Vagina (tissue), 2 donors: ENCODE measurements at places on chromosomes 2 and 18.
A peak's percentile ranks its signal among the peaks of the same experiment; 100 is the strongest.

DNA sequence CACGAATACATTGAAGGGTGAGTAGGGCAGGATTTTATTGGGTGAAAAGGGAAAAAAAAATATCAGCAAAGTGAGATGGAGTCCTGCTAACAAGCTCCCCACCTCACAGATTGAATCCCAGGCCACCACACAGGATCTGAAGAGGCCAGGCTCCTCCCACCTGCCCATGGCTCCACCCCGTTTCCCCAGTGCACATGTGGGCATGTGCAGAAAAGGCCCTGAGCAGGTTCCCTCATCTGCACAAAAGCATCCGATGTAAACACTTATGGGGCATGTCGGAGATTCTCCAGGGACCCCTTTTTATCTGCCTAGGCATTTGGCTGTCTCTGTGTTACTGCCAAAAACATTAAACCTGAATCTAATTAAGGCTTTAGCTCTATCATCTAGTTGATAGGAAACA, 35.2 kb downstream of the SKA1 start:
- DNase-seq, result no peak

DNA sequence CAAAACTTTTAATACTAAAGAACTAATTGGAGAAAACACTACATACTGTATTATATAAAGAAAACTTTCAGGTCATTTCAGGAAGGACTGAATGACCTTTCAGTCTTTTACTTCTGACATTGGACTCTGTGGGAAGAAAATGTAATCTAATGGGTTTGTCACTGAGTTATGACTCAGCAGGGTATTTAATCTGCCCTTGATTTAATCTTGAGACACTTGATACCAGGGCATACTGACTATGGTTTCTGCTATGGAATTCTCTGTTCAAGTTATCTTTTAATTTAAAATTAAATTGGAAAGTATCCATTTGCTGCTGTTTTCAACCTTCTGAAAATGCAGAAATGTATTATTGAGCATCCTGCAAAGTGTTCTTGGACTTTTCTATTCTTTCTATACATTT, 354.2 kb upstream of the GALNT5 start:
- DNase-seq, result no peak

DNA sequence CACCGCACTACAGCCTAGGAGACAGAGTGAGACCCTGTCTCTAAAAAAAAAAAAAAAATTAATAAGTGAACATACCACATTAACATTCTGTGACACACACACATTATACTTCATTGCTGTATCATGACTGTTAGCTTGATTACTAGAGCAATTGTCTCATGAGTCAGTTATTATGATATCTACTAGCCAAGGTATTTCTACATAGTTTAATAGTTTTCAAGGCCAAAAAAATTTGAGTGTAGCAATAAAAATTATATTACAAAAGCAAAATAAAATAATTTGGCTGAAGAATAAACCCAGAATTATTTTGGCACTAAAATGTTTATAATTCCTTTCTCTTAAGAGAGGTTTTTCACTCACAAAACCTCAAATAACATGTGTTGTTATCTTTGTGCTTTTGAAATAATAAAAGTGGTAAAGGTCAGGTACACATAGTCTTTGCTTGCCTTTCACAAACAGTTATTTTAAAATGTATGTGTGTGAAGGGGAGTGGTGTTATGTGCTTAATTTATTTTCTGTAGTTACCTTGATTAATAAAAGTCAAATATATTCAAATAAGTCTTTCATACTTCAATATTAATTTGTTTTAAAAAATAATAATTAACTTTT, 136.9 kb upstream of the SPOPL start:
- DNase-seq, result no peak

- DNase-seq, result no peak
Observed at GRCh38 chr2:236889791-236890704, 195.6 kb upstream of the COPS8 start.

GRCh38 chr2:187569042-187569441, 14.8 kb upstream of the TFPI start:
- no peak for DNase-seq

DNA sequence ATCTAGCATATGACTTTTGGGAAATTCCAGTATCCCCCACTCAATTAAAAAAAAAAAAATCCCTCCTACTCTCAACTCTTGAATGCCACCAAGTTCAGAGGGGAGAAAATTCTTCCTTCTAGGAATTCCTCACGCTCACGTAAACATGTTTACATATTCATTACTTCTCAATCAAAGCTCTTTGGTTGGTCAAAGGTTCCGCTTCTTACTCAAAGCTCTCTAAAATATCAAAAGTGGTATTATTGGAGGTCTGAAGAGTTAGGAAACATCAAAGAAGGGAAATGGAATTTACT, 4.1 kb downstream of the DOCK10 start:
- DNase-seq, result no peak

GRCh38 chr2:141968433-141968832, 162.4 kb downstream of the LRP1B start:
- DNase-seq, result no peak

DNA sequence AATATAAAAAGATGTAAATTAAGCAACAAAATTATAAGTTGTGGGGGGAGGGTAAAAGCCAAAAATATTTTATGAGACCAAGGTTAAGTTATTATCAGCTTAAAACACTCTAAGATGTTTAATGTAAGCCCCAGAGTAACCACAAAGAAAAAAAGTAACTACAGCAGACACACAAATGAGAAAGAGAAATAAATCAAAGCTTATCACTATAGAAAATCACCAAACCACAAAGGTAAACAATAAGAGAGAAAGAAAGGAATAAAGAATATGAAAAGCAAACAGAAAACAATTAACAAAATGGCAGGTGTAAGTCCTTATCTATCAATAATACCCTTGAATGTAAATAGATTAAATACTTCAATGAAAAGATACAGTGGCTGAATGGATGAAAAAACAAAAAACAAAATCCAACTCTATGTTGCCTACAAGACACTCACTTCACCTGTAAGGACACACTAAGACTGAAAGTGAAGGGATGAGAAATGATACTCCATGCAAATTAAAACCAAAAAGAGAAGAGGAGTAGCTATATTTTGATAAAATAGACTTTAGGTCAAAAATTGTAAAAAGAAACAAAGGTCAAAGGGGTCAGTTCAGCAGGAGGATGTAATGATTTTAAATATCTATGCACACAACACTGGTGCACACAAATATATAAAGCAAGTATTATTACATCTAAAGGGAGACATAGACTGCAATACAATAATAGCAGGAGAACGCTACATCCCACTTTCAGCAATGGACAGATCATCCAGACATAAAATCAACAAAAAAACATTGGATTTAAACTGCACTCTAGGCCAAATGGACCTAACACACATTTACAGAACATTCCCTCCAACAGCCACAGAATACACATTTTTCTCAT, 80.7 kb downstream of the PTPN2 start:
- DNase-seq, result no peak

GRCh38 chr2:31294196-31294595, 60.2 kb downstream of the EHD3 start:
- DNase-seq, result no peak

GRCh38 chr2:152433791-152434190, 98.8 kb downstream of the FMNL2 start:
- no peak for DNase-seq

- no peak for DNase-seq
Observed at GRCh38 chr18:76546436-76546835, 51.4 kb upstream of the ZNF516 start.

DNA sequence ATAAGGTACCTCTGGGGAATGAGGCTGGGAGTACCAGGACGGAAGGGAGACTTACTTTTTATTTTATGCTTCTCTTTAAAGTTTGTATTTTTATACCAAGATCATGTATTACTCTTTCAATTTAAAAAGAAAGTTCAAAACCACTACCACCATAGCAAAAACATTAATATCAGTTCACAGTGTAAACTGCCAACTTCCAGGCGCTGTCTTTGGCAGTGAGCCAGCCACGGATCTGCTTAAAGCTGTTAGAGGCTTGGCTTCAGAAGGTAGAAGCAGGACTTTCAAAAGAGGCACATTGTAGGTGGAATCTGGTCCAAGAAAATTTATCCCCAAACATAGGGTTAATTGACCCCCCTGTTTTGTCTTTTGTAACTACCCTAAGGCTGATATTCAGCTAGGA, 74.8 kb downstream of the B3GNT2 start:
- no peak for DNase-seq

DNA sequence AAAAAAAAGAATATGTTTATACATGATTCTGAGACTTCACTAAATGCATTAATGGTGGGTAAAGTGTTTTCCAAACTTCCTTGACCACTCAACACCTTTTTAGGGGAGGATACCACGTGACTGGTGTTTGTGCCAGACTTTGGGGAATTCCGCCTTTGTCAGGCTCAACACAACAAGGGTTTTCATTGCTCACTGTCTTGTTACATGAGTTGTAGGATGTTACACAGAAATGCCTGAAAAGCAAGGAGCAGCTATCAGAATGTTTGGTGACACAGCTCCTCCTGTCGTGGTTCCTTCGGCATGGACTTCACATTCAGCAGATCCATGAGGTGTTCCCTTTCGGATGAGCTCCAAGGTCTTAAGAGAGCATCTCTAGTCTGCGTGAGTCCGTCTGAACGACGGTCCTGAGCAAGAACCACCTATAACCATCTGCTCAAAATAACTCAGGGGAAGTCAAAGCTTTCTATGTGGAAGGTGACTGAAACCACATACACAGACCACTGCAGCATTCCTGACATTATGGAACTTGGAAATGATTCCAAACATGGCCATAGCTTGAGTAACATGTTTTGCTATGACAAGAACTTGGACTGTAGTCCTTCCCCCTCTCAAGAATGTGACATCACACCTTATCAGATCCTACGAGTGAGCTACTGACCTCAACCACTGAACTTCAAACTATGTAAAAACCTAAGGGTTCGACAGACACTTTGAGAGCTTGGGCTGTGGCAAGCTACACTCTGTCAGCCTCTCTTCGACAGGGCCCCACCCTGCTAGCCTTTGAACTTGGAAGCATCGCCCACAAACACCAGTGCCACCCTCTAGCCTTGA, 57.5 kb downstream of the MCFD2 start:
- no peak for DNase-seq

- no peak for DNase-seq
Observed at GRCh38 chr2:210072493-210072892, 70.1 kb downstream of the RPE start.

DNA sequence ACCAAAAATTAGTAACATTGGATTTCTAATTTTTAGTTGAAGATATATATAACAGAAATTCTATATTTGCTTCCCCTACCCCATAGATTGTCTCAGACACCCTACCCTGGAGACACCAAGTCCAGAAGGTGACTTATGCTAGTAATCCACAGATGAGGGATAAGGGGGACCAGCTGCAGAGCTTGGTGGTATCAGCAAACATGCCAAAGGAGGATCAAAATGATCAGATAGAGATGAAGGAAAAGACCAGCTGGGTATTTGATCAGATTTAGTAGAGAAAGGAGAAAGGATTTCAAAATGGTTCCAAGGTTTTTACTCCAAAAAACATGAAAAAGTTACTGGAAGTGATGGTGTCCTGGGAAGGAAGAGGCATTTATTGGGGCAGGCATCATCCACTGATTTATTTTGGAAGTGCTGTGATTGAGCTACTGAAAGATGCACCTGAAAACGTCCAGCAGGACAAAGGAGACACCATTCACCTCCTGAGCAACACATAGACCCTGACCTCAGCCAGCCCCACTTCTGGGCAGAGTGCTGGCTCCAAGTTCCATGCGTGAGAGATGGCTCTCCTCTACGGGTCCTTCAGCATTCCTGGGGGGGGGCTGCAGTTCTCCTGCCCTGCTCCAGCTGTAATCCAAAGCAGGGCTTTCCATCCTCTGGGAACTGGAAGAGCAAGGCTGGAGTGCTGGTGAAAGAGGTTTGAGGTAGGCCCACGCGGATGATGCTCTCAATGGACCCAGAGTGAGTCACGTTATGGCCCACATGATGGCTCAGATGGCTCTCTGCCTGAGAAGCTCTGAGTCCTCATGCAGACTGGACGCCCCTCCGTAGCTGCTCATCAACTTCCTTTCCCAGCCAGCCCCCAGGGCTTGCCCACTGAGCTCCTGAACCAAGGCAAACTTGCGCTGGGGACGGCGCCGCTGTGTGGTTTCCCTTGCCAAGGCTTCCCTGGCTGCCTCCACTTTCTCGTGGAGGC, 3.7 kb upstream of the LRRFIP1 start:
- DNase-seq, result no peak

DNA sequence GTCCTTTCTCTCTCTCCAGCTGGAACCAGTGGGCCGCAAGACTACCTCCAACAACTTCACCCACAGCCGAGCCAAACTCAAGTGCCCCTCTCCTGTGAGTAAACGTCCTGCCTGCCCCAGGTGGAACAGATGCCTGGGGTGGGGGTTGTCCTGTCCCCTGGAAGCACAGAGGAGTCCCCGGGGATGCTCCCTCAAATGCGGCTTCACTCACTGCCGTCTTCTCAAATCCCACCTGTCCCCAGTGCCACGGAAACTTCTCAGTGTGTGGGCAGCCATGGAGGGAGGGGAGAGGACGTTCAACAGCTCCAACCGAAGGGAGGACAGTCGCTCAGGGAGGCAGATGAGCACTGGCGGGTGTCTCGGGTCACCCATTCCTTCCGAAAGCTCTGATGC, 110.7 kb upstream of the PPP1CB start:
- DNase-seq, result peak; percentile 86

GRCh38 chr2:3466482-3466863, 52.9 kb downstream of the ADI1 start:
- no peak for DNase-seq

- no peak for DNase-seq
Observed at GRCh38 chr2:121722479-121722878, 14.2 kb downstream of the NIFK start.

DNA sequence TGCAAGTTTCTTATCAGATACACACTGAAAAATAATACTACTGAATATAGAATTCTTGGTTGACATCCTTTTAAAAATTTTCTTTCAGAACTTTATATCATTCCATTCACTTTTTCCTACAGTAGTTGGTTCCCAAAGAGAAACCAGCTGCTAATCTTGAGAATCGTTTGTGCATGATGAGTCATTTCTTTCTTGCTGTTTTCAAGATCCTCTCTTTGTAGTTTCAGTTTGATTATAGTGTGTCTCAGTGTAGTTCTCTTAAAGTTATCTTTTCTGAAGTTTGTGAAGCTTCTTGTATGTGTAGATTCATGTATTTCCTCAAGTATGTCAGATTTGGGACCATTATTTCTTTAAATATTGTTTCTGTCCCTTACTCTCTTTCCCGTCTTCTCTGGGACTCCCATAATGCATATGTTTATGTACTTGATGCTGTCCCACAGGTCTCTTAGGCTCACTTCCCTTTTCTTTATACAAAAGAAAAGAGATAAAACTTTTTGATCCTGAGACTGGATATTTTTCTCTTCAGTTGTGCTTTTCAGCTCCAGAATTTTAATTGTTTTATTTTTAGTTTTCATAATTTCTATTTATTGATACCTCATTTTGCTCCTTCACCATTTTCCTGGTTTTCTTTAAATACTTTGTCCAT, 801.0 kb downstream of the TDRD15 start:
- no peak for DNase-seq

DNA sequence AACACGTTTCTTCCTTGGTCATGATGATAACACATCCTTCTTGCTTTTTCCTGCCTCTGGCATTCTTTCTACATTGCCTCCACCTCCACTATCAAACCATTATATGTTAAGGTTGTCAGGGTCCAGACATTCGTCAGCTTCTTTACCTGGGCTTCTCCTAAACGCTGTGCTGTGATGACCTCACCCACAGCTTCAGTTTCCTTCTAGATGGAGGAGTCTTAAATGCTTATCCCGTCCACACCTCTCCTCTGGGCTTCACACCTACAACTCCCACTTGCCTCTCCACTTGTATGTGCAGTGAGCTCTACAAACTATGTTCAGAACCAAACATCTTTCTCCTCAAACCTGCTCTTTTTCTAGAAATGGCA, 666 bp upstream of the STAT1 start:
- no peak for DNase-seq

- no peak for DNase-seq
Observed at GRCh38 chr2:204207866-204208265, 271.3 kb downstream of the ICOS start.

- DNase-seq, result no peak
Observed at GRCh38 chr2:2075875-2076529, 255.1 kb downstream of the MYT1L start.
